Left renal pelvis (tissue), 4 donors: ENCODE measurements at places on chromosomes 5 and 9. TPM values are rescaled to one million over a fixed set of nuclear protein-coding genes. Genes with fewer than 3 reads are reported as not detected.

The LSM11 gene
- 8.0 TPM for polyA plus RNA-seq

The PCDHGA3 gene
- 2.6 TPM for polyA plus RNA-seq

The SLC25A2 gene
- 0.17 TPM for polyA plus RNA-seq

- no peak for DNase-seq
Observed at GRCh38 chr9:36092509-36093215, 43.9 kb upstream of the GLIPR2 start.

- DNase-seq, result no peak
Observed at GRCh38 chr9:73213300-73213699, 61.6 kb downstream of the ANXA1 start.

DNA sequence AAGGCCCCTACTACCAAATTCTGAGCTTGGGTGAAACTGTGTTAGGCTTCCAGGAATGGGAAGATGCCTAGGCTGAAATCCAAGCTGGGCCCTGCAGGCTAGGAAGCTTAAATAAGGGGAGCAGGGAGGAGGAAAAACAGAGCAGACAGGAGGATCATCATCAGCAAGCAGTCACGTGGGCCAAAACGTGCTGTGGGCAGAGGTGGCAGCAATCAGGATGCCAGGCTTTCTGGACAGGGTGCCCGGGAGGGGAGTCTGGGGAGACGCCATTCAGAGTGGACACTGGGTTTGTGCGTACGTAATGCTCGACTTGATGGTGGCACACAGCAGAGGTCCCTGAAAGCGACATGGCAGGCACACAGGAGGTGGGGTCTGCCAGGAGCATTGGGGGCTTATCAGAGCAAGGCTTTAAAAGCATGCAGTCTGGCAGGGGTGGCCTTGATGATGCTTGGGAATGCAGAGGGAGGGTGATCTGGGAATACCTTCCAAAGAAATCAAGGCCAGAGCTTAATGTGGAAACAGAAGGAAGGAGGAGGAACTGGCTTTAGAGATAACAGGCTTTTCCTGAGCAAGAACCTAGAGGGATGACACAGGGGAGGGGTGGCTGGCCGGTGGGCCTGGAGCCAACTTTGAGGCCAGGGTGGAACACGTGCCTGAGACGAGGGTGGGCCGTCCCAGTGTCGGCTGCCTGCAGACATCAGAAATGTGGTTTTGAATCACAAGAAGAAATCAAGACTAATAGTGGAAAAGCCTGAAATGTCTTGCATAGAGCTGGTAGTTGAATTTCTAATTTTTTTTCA, 212.5 kb downstream of the GADD45G start:
- no peak for DNase-seq

DNA sequence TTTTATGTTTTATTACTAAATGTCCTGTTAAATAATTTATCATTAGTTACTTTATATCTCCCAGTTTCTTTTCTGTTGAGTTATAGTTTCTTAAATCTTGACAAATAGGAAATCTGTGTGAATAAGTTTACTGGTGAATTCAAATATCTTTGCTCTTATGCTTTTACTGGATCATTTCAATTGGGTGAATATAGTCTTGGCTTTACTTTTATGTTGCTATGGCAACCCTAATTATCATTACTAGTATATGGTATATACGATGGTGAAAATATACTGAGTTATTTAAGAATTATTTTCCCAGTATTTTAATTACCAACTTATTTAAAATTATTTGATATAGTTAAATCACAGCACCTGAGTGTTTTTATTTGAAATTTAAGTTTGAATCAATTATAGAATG, 363.0 kb downstream of the CDH10 start:
- no peak for DNase-seq

- DNase-seq, result no peak
Observed at GRCh38 chr9:105281926-105282325, 37.5 kb downstream of the SLC44A1 start.

GRCh38 chr5:173963182-173963838, 25.7 kb upstream of the C5orf47 start:
- DNase-seq, result no peak

The WDR55 gene
- 12.5 TPM for polyA plus RNA-seq

The FAM78A gene
- polyA plus RNA-seq, result 2.7 TPM

- no peak for DNase-seq
Observed at GRCh38 chr5:176450077-176450476, 1.9 kb downstream of the FAF2 start.

DNA sequence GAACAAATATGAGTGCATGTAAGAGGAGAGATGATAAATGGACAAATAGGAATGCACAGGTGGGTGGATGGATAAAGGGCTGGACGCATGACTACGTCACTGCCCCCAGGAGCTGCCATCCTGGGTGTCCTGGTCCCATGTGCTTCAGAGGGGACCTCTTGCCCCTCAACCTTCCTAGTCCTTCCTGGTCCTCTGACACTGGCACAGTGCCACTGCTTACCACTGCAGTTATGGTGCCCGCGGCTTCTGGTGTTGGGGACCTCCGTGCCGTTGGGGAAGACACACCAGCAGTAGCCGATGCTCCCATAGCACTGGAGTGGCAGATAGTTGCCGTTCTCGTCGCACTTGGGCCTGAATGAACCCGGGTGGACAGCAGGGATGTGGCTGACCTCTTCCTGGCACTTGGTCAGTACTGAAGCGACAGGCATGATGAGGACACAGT, 9.8 kb downstream of the CD74 start:
- no peak for DNase-seq

The SPATA31A3 gene
- not detected for polyA plus RNA-seq

The SLC4A9 gene
- 51.1 TPM for polyA plus RNA-seq

The PTGDS gene
- 66.7 TPM for polyA plus RNA-seq

DNA sequence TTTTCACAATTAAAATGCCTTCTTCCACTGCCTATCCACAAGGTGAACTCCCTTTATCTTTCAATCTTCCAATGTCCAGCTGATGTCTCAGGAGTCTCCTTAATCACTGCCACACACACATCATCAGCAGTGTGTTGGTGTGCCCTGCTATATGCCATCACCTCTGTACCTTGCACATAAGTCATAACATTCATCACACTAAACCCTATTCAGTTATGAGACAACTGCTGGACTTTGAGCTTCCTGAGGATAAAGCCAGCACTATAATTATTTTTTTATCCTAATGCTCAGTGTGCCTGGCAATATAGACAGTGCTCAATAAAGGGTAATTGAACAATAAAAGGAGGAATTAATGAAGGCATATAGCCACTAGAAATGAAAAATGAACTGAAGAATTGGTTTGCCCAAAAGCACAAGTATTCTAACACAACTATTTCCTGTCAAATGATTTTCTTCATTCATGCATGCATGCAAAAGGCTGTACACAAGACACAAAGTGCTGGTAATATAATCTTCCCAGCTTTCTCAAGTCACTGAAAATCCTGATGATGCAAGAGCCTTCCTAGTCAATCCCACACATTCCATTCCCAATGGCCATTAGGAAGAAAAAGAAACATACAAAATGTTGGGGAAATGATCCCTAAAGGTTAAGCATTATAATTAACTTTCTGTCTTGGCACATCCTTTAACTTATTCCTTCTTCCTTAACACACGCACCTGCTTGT, 32.4 kb downstream of the LPAR1 start:
- DNase-seq, result no peak

DNA sequence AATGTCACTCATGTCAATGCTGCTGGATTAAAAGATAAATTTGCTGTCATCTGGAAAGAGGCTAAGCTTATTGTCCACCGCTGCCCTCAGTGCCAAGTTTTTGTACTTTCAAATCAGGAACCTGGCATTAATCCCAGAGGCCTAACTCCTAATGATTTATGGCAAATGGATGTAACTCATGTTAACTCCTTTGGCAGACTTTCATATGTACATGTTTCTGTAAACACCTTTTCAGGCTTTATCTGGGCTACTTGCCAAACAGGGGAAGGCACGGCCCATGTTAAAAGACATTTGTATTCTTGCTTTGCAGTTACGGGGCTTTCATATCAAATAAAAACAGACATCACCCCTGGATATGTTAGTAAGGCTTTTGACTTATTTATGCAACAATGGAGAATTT, 608.0 kb upstream of the ACO1 start:
- DNase-seq, result no peak

- no peak for DNase-seq
Observed at GRCh38 chr5:137280656-137281055, 218.5 kb downstream of the SPOCK1 start.

- DNase-seq, result no peak
Observed at GRCh38 chr5:142013734-142014521, 1.1 kb upstream of the GNPDA1 start.

DNA sequence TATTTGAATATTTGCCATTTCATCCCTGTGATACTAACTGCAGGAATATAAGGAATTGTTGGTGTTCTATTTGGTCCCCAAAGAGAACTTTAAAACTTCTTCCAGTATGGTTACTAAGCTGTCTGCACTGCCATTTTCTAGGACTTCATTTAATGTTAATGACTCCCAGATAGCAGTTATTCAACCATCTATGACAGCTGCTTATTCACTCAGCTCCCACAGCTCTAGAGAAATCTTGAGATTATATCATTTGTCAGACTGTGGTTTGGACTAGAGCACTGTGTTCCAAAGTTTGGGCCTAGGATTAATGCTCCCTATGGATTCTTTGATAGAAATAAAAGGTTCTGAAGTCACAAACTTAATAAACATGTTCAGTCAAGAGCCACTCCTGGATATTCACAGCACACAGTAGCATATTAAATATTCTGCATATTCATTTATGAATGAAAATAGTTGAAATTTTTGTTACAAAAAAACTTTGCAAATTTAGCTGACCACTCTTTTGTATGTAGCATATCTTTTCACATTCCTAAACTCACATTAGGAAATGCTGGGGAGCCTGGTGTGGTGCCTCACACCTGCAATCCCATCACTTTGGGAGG, 173.7 kb downstream of the NFIB start:
- DNase-seq, result no peak

DNA sequence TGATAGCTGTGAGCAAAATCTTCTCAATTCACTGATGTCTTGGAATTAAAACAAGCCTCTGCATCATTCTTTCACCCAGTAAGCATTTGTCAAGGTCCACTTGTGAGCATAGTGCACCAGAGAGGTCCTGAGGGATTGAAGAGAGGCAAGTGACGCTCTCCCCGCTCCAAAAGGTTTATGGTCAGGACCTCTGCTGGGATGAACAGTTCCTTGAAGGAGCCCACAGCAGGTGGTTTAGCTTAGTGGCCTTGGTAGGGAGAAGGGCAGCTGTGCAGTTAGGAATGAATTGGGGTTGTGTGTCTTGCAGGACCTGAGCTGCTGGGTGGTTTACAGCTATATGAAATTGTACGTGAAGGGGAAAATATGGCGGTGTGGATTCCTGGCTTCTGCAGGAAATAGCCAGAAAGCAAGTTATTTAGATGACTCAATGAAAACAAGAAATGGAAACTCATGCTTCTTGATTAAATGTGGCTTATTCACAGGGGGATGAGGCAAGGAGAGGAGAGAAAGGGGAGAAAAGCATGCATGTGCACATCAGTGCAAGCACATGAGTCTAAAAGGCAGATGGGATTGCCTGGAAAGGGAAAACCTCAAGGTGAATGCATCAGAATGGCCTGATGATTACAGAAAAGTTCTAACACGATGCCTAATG, 42.0 kb downstream of the SUB1 start:
- DNase-seq, result no peak

The MAMDC2 gene
- 6.9 TPM for polyA plus RNA-seq
